ENCODE measurements at places on chromosomes 5 and 9. TPM values are rescaled to one million over a fixed set of nuclear protein-coding genes. Genes with fewer than 3 reads are reported as not detected.

MSX2 gene
- total RNA-seq, result 0.61 TPM

IL13 gene
- not detected for total RNA-seq

CDHR2 gene
- 0.36 TPM for total RNA-seq

SLCO6A1 gene
- not detected for total RNA-seq

ERAP2 gene
- 12.4 TPM for total RNA-seq

NRARP gene
- total RNA-seq, result 1.1 TPM

PCDHGA5 gene
- total RNA-seq, result 2.0 TPM

MCTP1 gene
- total RNA-seq, result 12.7 TPM

ANKRD18A gene
- total RNA-seq, result 0.07 TPM

TRIO gene
- 86.2 TPM for total RNA-seq

GLRX gene
- total RNA-seq, result 142 TPM

ADAMTS13 gene
- 0.96 TPM for total RNA-seq

TRIP13 gene
- 0.52 TPM for total RNA-seq

DOK3 gene
- total RNA-seq, result 8.6 TPM

CYLC2 gene
- not detected for total RNA-seq

FCN2 gene
- 39.0 TPM for total RNA-seq

ADAMTS12 gene
- total RNA-seq, result 2.1 TPM

TMEM38B gene
- 25.3 TPM for total RNA-seq

LRRC19 gene
- not detected for total RNA-seq

HTR4 gene
- total RNA-seq, result 2.2 TPM

CDX1 gene
- total RNA-seq, result not detected

ALDH7A1 gene
- total RNA-seq, result 55.3 TPM

PLPP1 gene
- 99.2 TPM for total RNA-seq

TAF1L gene
- not detected for total RNA-seq

GRM6 gene
- total RNA-seq, result not detected

RETREG1 gene
- 2.2 TPM for total RNA-seq

CEMIP2 gene
- 54.0 TPM for total RNA-seq

SARDH gene
- total RNA-seq, result 1.7 TPM

ORM2 gene
- total RNA-seq, result not detected

PIP5KL1 gene
- 1.6 TPM for total RNA-seq

BTNL3 gene
- not detected for total RNA-seq

LCN12 gene
- total RNA-seq, result 9.4 TPM

TLX3 gene
- not detected for total RNA-seq

PCDHA1 gene
- not detected for total RNA-seq

PLAC8L1 gene
- total RNA-seq, result not detected

GFI1B gene
- not detected for total RNA-seq

PCDH1 gene
- 11.1 TPM for total RNA-seq

GABRA1 gene
- total RNA-seq, result 0.55 TPM

UBE2QL1 gene
- total RNA-seq, result 0.17 TPM

CKMT2 gene
- total RNA-seq, result 75.1 TPM

BSPRY gene
- 6.8 TPM for total RNA-seq

BICD2 gene
- total RNA-seq, result 22.2 TPM

MARCHF11 gene
- total RNA-seq, result not detected

F2RL2 gene
- not detected for total RNA-seq

DOCK2 gene
- total RNA-seq, result 19.7 TPM

SHLD3 gene
- total RNA-seq, result 4.8 TPM

ELOVL7 gene
- 2.8 TPM for total RNA-seq

PCA3 gene
- total RNA-seq, result 0.07 TPM

OR1Q1 gene
- total RNA-seq, result not detected
